Sciatic nerve (tissue), 2 donors: ENCODE measurements at places on chromosomes 4 and X.

DNA sequence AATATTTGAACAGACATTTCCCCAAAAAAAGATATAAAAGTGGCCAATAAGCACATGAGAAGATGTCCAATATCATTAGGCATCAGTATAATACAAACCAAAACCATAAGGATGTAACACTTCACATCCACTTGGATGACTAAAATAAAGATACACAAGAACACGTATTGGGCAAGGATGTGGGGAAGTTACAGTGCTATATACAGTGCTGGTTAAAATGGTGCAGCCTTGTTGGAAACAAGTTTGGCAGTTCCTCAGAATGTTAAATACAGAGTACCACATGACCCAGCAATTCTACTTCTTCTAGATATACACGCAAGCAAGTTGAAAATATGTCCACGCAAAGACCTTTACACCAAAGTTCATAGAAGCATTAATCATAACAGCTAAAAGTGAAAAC, 58.9 kb downstream of the HAUS3 start:
- DNase-seq = no peak

GRCh38 chrX:132294192-132294591, 74.9 kb upstream of the RAP2C start:
- no peak for DNase-seq

GRCh38 chr4:87092389-87093141, 127.9 kb downstream of the KLHL8 start:
- peak; percentile 73 for DNase-seq

DNA sequence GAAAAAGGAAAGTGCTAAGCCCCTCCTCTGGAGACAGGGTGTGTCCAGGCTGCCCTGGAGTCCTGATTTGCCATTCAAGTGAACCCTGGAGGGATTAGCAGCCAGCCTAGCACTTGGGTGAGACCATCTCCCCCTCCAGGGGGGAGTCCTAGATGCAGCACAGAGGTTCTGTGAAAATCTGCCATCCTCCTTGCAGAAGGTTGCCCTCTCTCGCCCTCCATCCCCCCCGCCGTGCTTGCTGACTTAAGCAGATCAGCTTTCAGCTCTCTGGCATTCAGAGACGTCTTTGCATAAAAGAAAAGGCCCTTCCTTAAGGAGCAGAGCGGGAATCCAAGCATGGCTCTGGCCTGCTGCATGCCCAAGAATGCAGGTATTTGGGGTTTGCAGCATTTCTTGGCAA, 102.1 kb upstream of the SCML1 start:
- DNase-seq = no peak

DNA sequence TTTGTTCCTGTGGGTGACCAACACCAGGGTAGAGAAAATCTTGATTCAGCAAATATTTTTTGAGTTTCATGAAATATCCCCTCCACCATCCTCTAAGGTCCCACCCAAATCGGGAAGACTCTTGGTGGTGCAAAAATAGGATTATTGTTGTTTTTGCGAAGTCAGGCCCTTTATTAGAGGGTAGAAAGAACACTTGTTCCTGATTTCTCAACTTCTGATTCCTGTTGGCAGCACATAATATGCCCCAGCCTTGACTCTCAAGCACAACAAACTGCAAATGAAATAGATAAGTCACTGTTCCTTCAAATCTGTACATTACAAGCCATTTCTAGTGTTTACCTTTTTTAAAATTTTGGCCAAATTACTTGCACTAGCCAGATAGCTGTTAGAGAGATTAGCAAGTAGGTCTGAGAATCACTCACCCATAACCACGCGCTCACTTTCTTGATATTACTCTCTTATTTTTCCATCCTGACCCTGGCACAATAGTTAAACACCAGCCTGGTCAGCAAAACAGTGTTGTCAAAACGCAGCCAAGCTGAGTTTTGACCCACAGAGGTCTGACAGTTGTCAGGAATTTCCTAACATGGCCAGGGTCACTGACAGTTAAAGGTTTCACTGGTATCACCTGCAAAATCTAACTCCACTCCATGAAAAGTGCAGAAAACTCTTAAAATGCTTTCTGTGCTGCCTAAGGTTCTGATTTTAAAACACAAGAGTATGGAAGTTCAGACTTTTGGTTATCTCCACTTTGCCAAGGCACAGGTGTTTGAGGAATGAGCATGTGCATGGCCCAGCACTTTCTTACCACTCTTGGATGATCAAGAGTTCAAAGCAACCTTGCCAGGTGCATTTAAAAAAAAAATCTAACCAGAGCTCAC, 69.8 kb downstream of the RBM47 start:
- DNase-seq = no peak

DNA sequence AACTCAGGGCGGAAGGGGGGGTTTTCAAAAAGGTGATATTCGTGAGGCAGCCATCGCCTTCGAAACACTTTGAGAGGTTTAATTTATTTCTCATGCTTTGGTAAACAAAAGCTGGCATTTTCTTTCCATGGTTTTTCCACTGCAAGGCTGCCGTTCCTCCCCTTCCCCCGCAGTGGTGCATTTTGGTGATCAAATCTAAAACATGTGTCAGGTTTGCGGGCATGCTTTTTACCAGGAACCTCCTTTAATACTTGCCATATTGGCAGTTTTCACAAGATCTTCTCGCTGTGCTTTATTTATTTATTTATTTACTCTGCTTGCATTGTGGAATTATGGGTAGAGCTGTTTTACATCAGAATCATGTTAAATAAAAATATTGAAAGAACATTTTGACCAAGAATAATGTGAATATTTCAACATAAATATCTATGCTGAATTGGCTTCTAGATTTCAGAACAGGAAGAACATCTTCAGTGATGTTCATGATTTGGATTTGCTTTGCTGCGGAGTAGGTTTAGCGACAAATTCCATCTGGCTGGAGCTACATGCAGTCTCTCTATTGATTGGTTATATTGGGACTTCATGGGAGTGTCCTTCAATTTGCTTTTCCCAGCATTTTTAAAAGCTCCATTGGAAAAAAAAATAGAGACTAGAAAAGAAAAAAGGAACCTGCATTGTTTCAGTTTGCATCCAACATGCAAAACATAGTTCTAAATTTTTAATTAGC, 54.4 kb downstream of the STOX2 start:
- no peak for DNase-seq

GRCh38 chr4:142408003-142408441, 438.1 kb downstream of the INPP4B start:
- DNase-seq = no peak

- no peak for DNase-seq
These were observed 24.5 kb upstream of the NEXMIF start for GRCh38 chrX:74949717-74950116.

DNA sequence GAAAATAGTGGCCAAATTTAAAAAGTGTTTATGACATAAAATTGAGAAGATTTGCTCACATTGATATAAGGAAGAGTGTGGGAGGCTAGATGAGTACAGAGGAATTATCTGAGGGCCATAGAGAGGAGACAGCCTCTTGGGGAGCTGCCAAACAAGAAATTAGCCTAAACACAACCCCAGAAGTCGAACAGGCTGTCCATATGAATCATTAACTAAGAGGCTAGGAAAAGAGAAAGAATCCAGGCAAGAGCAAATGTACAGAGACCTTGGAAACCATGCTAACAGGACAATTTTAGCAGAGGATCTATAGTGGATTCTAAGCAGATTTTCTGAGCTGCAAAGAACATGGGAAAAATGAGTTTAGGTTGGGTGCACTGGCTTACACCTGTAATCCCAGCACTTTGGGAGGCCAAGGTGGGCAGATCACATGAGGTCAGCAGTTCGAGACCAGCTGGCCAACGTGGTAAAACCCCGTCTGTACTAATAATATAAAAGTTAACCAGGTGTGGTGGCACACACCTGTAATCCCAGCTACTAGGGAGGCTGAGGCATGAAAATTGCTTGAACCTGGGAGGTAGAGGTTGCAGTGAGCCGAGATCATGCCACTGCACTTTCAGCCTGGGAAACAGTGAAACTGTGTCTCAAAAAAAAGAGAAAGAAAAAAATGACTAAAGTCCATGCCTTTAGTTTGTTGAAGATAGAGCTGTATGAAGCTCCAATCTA, 76.1 kb downstream of the NWD2 start:
- DNase-seq = no peak

DNA sequence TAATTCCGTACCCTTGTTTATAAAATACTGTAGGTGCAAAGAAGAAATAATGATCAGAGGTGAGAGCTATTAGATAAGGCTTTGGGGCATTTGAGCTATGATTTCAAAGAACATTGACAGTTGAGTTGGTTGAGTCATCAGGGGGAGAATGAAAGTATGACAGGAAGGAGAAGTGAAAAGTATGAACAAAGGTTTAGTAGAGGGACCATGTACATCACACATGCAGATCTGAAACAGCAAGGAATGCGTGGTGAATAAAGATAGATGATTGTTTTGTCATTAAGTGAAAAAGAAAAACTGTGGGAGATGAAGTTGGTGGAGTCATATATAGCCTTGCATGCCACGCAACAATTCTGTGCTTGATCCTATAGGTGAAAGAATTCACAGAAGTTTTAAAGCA, 163.1 kb downstream of the ARAP2 start:
- DNase-seq = no peak

- DNase-seq = no peak
These were observed 118.0 kb upstream of the WDFY3 start for GRCh38 chr4:85084371-85085094.

DNA sequence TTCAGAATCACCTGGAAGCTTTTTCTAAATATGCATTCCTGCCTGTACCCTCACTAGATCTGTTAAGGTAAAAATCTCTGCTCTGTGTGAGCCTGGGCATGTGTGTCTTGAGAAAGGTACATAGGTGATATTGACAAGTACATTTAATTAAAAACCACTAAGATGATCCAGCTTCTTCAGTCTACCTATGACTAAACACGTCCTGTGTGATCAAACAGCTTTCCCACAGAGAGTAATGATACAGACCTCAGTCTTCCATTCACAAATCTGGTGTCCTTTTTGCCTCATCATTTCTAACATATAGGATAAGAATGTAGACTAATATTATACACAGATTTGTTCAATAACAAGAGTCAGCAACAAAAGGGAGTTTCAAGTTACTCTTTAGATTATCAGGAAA, 42.6 kb downstream of the GALNT7 start:
- DNase-seq = no peak

- DNase-seq = peak; percentile 62
These were observed 44.4 kb upstream of the TMSB15B start for GRCh38 chrX:103918050-103918449.

DNA sequence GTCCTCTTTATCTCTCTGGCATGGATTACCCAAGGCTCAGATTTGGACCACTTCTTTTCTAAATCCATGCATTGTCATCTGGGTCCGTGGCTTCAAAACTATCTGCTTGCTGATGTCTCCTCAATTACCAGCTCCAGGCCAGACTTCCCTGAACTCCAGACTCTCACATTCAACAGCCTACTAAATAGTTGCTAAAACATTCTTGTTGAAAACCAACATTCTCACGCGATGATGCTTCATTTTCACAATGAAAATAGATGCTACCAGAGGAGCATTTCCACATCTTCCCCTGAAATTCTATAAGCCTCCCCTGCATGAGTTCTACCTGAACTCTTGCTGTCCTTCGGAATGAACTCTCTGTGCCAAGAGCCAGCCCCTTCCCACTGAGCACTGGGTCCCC, 5.2 kb upstream of the TLR6 start:
- no peak for DNase-seq

GRCh38 chr4:181504924-181505323, 738.3 kb upstream of the TENM3 start:
- no peak for DNase-seq

- no peak for DNase-seq
These were observed 1054.2 kb downstream of the ARAP2 start for GRCh38 chr4:35189988-35190613.

DNA sequence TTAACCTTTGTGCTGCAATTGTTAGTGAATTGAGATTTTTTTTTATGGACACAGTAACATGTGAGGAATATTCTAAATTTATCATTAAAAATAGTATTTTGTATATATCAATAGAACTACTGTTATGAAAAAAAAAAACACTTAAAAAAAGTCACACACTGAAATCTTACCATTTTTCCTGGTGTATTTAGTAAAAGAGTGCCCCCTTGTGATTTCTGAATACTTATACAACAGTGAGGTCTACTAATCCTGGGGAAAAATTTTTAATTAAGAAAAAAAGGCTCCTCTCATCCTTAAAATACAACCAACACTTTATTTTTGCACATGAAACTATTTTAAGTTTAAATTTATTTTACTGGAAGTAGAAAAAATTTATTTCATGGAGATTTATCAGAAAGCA, 56.4 kb upstream of the SPOCK3 start:
- no peak for DNase-seq

DNA sequence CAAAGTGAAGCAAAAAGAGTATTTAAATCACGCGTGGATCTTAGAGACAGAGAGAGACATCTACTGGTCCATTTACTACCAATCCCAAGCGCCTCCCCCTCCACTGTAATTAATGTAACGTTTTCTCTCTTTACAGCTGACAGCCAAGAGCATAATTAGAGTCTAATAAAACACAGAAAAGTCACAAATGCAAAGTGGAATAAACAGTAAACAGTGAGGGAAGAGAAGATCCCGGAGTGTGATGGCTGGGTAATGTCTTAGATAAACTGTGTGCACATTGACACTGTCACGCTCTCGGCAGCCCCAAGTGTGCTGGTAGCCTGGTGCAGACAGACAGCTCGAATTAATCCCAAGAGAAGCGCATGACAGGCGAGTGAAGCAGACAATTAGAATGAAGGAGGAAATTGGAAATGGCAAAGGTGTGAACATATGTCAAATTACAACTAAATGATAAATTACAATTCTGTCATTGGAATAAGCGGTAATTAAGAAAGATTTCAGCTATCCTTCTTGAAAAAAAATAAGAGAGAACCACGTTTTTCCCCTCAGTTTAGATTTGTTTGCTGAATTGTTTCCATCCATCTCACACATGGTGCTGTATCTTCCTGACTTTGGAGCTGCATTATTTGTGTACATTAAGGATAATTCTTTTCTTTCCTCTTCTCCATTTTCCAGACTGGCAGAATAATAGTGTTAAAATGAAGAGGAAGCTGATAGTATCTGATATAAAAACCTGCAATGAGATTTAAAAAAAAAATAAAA, 100.1 kb downstream of the CXXC4 start:
- no peak for DNase-seq

- DNase-seq = no peak
These were observed 165.1 kb upstream of the ATP6AP2 start for GRCh38 chrX:40415675-40416074.

- DNase-seq = no peak
These were observed 134.2 kb downstream of the FANCB start for GRCh38 chrX:14738643-14739042.

DNA sequence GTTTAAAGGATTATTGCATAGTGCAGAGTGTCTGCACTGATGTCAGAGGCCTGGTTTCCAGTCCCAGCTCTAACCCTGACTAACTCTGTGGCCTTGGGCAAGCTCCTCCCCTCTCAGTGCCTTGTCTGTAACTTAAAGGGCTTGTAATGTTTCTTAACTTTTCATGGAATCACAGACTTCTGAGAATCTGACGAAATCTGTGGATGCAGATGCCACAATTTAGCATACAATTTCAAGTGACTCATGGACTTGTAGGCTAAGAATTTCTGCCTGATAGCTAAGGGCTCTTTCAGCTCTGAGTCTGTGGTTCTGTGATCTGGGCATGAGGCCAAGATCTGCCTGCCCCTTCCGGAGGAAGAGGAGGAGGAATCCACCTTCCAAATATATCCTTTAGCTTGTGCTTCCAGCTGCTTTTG, 236.9 kb downstream of the AR start:
- peak; percentile 89 for DNase-seq

DNA sequence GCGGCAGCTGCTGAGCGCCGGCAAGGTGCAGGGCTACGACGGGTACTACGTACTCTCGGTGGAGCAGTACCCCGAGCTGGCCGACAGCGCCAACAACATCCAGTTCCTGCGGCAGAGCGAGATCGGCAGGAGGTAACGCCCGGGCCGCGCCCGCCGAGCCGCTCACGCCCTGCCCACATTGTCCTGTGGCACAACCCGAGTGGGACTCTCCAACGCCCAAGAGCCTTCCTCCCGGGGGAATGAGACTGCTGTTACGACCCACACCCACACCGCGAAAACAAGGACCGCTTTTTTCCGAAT, 117.0 kb downstream of the DCTD start:
- no peak for DNase-seq
